ENCODE measurements at places on chromosomes 11 and 22. TPM values are rescaled to one million over a fixed set of nuclear protein-coding genes. Genes with fewer than 3 reads are reported as not detected.

Gene RCOR2
- polyA plus RNA-seq, result 41.5 TPM

Gene IFITM10
- polyA plus RNA-seq, result 0.50 TPM

Gene DNAJB13
- polyA plus RNA-seq, result not detected

Gene CCDC188
- not detected for polyA plus RNA-seq

Gene P2RX6
- 0.17 TPM for polyA plus RNA-seq

Gene MPZL3
- polyA plus RNA-seq, result 3.6 TPM
